ENCODE measurements at places on chromosomes 11 and 22.

DNA sequence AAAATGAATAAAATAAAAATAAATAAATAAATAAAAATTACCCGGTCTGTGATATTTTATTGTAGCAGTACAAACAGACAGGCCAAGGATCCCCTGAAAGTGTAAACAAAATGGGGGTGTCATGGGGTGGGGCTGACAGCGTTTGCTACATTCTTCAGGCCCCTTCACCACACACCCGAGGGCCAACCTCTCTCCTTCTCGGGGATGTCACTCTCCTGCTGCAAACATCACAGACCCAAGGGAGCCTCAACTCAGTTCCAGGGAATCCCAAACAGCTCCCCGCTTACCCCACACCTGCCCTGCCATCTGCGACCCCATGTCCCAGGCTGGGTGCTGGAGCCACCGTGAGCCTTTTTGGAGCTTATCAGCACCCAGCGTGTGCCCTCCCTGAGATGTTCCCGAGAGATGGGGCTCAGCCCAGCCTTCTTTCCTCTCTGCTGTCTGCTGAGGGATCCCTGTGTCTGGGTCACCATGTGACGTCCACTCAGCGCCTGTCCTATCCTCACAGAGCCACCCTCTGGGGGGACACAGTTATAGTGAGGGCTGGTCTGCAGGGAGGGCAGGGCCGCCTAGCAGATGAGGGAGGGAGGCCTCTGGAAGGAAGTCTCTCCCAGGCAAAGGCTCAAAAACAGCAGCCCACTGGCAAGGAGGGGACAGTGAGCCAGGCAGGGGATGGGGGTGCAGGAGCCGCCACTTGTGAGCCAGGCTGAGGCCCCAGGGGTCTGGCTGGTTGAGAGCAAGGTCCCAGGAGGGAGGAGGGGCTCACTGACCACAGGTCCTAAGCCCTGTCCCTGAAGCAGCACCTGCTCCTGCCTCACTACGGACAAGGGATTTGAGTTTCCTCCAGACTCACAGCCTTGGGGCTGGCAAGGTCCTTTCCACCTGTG, 1041.6 kb downstream of the BRD1 start:
- no peak for DNase-seq

DNA sequence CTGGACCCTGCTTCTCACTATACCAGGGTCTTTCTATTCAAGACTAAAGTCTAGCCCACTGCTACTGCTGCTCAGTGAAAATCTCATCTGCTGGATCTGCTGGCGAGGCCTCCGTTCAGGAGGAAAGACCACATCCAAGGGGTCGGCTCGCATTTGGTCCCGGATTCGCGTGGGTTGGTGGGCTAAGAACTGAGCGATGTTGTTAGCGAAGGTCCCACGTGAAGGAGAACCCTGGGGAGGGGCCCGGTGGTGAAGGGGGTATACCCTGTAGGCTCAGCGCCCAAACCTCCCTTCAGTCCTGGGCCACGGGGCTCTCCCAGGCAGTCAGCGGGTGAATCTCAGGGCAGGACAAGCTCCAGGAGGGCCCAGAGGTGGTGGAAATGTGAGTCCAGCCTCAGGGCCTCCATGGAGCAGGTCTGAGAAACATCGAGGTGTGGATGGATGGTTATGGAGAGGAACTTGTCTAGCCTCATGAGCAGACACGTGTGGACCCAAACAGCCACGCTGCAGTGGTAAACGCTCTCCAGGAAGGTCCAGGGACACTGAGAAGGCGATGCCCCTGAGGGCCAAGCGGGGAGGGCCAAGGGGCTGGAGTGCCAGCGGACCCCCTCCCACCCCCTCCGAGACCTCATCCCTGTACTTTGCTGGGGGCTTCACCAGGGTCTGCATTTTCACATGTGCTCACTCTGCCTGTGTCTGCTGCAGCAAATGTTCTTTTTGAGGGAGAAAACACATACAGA, 152.3 kb downstream of the CTTN start:
- no peak for DNase-seq

DNA sequence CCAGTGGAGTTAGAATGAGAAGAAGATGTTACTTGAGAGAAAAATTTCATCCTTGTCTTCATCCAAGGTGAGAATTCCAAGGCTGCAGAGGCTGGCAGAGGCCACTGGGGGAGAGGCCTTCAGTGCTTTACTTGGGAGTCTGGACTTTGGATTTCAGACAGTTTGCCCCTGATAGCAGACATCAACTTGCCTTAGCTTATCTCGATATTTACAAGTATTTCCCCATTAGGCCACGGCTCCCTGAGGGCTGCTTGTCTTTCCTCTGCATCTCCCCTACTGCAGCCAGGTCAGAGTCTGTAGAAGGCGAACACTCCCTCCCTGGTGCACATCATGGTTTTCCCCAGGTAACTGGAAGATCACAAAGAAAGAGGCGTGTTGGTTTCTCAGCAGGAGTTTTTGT, 29.9 kb upstream of the BSX start:
- no peak for DNase-seq

- DNase-seq, result no peak
These were observed 2.9 kb upstream of the MTFP1 start for GRCh38 chr22:30422481-30423300.

GRCh38 chr11:88308576-88308975, 29.0 kb downstream of the CTSC start:
- no peak for DNase-seq

GRCh38 chr22:42365942-42366695, 66.1 kb downstream of the NFAM1 start:
- DNase-seq, result no peak
